ENCODE measurements at places on chromosomes 16 and 17.

DNA sequence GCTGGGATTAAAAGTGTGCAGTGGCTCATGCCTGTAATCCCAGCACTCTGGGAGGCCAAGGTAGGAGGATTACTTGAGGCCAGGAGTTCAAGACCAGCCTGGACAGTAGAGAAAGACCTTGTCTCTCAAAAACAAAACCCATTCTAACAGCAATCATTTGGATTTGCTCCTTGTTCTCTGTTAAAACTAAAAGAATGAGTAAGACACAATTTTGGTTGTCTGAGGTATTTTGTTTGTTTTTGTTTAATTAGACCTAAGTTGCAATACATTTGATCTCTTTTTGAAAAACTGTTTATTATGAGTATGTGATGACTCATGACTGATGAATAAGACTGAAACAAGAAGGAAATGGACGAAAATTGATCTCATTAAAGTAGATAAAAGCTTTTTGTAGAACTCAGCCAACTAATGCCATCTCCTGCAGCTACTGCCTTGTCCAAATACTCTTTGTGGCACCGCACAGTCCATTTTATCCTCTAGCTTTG lies 29.0 kb downstream of the GLG1 start:
- no peak for DNase-seq

DNA sequence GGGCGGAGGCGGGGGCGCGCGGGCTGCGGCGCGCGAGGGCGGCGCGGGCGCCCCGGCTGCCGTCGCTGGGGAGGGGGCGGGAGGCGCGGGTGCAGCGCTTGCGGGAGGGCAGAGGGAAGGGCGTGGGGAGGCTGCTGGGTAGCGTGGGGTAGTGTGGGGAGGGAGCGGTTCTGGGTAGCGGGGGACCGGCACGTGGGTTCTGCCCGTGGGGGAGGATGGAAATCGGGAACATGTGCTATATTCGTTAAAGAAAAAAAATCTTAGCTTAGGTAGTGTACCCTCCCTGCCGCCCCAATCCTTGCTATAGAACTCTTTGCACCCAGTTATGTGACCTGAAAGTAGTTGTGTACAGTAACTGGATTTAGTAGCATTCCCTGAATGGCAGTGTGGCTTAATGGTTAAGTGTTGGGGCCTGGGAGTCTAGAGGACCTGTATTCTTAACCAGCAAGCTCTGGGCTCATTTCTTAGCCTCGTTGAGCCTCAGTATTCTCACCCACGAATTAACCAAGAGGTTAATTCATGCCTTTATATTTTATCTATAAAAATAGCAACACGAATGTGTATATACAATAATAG lies 646 bp downstream of the RABEP1 start:
- DNase-seq, result peak; percentile 34

DNA sequence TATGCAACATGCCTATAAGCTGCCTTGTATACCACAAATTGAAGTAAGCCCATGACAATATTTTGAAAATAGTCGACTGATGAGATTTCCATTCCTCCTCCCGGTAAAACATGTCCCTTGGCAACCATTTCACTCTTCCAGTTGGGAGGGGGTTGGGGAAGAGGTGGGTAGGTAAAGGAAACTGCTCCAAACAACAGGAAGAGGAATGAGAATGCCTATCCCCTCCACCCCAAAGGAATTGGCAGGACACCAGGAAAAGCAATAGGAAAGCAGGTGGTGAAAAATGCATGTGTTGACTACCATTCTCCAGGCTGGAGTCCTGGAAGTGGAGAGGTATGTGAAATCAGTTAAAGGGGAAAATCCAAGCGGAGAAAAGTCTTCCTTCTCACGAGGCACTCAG lies 455.9 kb upstream of the PSMD7 start:
- DNase-seq, result no peak

DNA sequence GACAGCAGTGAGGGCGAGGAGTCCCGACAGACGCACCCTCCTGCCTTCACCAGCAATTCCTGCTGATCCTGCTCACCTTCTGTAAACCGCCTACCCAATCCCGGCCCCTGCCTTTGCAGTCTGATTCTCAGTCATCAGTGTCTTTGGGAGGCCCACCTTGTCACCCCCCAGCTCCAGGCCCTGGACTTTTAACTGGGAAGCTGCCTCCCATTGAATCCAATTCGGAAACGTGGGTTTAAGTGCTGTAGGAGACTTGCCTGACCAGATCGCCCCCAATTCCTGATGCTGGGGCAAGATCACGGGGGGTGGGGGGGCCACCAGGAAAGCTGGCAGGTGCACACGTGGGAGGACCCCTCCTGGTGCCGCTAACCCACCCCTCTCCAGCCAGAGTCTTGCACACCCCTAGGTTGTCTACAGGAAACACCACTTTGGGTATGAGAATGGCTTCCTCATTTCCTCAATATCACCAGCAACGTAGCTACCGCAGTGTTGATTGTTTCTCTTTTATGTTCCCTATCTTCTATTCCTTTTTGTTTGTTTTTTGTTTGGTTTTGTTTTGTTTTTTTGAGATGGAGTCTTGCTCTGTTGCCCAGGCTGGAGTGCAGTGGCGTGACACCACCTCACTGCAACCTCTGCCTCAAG lies 46.6 kb upstream of the CMIP start:
- no peak for DNase-seq

- peak; percentile 31 for DNase-seq
Measured at GRCh38 chr16:75860326-75861053, 134.2 kb upstream of the CPHXL start.

DNA sequence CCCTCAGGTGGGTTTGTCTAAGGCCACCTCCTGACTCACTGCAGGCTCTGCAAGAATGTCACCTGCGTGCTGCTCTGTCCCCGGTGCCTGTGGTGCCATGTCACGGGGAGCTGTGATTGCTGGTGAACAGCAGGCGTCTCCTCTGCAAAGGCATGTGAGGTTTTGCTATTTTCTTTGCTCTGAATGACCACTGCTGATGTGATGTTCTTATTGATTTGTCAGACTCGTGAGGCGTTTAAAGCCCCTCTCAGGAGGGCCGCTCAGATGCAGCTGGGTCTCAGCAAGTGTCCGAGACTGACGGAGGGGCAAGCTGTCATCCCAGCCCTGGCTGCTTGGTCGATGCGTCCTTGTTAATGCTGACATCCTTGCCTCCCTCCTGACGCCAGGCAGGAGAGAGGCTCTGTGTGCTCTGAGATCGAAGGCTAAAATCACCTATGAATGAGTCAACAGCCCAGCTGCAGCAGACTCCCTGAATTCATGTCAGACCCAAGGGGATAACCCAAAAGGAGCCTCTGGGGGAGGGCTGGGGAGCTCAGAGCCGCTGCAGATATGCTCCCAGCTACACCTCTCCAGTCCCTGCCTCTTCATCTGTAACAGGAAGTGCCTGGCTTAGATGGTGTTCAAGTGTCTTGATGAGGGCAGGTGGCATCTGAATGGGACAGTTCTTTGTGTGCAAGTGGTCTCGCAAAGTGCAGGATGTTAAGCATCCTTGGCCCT lies 11.8 kb upstream of the PEMT start:
- no peak for DNase-seq

- no peak for DNase-seq
Measured at GRCh38 chr16:25553711-25554436, 137.9 kb upstream of the HS3ST4 start.

GRCh38 chr17:59494757-59495368 lies 70.5 kb upstream of the DHX40 start:
- DNase-seq, result no peak

- DNase-seq, result peak; percentile 44
Measured at GRCh38 chr17:64920026-64920418, 744 bp upstream of the LRRC37A3 start.

- no peak for DNase-seq
Measured at GRCh38 chr16:66422366-66422765, 4.7 kb upstream of the BEAN1 start.

DNA sequence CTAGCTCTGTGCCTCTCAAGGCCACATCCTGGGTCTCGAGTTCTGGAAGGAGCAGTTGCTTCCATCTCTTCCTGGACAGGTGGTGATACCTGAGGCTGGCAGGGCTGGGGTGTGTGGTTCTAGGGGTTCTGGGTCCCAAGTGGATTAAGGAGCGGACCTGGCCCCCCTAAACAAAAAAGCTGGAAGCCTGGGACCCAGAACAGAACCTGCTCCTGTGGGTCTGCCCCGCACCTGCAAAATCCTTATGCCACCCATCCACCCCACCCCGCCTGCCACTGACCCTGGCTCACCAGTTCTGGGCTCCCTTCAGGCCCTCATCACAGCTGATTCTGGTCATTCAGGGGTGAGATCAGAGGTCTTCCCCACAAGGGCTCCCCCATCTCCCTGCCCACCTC lies 44.8 kb downstream of the ADCY7 start:
- no peak for DNase-seq

DNA sequence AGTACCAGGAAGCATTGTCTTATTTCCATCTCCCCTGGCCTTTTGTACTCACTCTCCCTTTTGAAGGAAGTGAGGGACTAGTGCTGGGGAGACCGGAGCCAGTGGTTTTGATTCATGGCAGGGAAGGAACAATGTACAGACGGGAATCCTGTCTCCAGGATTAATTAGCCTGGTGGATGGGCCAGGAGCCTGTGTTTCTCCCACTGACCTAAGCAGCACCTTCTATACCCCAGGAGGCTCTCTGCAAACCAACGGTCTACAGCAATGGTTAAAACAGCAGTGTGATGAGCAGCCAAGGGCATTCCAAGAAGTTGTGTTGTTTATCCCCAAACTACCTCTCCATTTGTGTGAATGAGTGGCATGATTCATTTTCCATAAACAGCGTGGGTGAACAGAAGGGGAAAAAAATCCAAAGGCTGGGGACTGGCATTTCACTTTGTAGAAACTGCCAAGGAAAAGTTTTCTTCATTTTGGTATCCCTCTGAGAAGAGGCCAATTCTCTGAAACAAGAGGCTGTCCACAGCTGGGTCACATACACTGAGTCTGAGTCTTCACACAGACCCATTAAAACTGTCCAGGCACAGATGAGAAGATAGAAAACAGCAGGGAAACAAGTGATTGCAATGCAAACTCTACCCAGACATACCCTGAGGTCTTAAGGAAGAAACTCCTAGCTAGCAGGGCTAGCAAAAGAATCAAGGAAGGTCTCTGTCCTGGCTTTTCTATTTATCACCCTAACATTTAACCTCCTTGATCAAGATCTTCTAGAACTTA lies 18.1 kb downstream of the ANKFN1 start:
- peak; percentile 29 for DNase-seq

DNA sequence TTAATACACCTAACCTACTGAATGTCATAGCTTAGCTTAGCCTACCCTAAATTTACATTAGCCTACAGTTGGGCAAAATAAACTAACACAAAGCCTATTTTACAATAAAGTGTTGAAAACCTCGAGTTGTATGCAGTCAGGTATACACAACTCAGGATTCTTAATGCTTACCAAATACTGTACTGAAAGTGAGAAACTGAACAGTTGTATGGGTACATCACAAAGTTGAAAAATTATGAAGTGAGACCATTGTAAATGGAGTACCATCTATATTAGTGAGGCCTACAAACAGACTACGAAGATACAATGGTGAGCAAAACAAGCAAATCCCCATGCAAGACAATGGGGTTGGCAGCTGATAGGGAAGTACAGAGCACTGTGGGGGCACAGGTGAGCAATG lies 79.7 kb downstream of the VAT1L start:
- no peak for DNase-seq

DNA sequence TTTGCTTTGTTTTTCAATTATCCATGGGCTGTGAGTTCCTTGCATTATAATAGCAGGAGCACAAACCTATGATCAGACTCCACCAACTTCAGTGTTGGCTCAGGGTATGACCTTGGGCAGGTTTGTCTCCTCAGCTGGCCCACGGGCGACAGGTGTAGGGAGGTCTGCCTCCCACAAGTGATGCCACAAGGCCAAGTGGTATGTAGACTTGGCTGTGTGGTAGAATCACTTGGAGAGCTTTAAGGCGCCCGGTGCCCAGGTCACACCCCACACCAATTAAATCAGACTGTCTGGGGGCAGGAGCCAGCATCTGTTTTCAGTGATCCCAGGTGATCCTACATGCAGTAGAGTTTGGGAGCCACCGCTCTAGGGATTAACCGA lies 153.4 kb downstream of the CLEC16A start:
- DNase-seq, result no peak

- no peak for DNase-seq
Measured at GRCh38 chr16:85191341-85191965, 79.2 kb upstream of the CIBAR2 start.

DNA sequence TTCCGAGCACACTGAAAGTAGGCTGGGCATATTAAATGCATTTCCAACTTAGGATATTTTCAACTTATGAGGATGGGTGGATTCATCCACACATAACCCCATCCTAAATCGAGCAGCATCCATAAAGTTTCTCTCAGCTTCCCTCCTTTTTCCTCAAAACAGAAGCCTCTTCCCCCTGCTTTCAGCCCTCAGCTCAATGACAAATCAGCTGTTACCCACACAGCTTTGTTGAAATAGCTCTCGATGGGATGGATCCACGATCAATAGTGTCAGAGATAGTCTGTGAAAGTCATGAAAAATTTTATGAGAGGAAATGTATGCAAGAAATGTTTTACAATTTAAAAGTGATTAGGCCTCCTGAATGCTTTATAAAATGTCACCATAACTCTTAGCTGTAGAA lies 2.5 kb downstream of the DHX33 start:
- DNase-seq, result no peak

- DNase-seq, result peak; percentile 89
Measured at GRCh38 chr17:82230609-82231311, 1.9 kb downstream of the SLC16A3 start.

DNA sequence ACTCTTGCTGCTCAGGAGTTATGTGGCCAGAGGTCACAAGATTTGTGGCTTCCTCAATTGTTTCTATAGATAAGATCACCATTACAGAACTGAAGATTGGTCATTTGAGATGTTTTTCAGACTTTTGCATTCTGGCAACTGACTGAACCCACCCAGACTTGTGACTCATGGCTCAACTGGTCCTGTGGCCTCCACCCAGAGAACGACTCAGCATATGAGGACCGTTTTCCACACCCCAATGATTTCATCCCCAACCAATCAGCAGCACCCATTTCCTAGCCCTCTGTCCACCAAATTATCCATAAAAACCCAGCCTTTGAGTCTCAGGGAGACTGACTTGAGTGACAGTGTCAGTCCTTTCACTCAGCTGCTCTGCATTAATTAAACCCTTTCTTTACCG lies 143.2 kb upstream of the ASIC2 start:
- no peak for DNase-seq

Measured in left hindlimb (tissue), 1 donor.